ENCODE measurements at places on chromosomes 16 and 17.

GRCh38 chr16:22642416-22643088, 131.9 kb downstream of the NPIPB5 start:
- DNase-seq, result no peak

DNA sequence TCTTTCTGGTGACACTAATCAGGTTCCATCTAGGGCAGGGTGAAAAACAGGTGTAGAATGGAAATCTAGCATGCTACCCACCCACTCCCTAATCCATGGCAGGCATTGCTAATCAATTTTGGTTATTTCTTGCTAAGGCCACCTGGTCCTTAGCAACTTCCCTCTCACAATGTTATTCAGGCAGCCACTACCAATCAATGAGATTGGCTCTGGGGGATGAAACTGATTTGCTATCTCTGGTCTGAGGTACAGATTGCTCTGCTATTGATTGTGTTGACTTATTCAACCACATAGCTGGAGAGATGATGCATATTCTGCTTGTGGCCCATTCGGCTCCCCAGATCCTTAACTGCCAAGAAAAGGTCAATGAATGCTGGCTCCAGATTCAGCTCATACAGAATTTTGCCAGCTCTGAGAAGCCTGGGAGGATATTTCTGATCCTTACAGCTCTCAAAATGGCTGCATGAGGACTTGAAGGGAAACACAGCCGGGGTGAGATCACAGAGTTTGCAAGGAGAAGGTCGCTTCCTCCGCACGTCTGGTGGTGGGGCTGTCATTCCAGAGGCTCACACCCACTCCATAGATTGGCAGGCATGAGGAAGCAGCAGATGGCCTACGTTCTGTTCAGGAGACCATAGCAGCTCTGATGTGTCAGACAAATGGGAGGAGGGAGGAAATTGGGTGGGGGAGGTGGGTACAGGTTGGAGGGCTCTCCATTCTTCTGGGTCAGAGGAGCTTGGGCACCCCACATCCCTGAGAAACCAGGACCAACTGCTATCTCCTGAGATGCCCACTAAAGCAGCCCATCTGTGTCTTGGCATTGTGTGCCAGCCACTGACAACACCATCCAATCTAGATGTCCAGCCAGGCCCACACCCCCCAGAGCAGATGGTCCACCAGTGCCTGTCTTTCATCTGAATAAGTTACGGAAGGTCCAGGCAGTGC, 22.3 kb downstream of the SEZ6 start:
- no peak for DNase-seq

- DNase-seq, result peak; percentile 89
Measured at GRCh38 chr16:637081-638018, 1.2 kb upstream of the METTL26 start.

DNA sequence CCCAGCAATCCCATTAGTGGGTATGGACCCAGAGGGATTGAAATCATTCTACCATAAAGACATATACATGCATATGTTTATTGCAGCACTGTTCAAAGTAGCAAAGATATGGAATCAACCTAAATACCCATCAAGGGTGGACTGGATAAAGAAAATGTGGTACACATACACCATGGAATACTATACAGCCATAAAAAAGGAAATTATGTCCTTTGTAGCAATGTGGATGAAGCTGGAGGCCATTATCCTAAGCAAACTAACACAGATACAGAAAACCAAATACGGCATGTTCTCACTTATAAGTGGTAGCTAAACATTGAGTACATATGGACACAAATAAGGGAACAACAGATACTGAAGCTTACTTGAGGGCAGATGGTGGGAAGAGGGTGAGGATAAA, 2.4 kb downstream of the KRTAP2-3 start:
- DNase-seq, result no peak

DNA sequence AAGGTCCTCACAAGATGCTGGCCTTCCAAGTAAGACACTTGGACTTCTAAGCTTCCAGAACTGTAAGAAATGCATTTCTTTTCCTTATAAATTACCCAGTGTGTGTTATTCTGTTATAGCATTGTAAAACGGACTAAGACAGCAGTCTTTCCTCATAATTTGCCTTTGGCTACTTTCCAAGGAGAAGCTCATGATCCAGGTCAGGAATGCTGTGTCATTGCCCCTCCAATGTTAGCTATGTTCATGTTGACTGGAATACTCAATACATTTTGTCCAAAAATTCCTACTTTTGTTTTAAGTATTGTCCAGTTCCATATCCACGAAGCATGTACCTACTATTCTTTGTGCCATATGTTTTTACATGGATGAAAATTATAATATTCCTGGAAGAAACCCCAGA, 234.6 kb downstream of the HS3ST3A1 start:
- peak; percentile 36 for DNase-seq

DNA sequence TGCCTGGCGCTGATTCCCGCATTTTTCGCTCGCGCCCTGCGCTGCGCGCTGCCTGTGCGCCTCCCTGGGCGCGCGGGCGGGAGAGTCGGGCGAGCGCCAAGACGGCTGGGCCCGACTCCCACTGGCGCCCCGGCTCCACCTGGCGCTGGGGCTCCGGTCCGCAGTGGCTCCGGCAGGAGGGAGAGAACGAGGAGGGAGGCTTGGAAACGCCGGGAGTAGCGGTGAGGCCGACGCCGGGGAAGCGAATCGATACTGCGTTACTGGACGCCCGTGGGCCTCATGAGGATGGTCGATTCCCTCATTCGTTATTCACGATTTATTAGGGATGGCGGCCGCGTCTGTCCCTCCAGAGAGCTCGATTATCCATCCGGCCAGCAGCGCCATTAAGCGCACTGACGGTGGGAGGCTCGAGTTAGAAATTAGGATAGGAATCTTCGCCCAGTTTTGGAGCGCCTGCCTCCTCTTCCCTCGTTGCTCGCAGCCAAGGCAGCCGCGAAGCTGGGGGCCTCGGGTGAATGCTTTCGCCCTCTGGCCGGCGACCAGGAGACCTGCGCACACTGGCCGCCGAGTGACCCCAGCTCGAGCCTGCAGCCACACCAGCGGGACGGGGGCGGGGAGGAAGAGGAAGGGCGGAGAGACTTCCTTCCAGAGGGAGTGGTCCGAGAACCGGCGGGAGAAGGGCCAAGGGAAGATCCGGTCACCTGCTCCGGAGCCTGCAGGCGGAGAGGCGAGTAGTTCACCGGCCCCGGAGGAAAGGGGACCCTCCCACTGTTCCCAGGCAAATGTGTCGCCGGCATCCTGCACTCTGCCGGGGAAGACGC, 1.3 kb upstream of the PCGF2 start:
- DNase-seq, result peak; percentile 56

GRCh38 chr17:2338315-2338657, 985 bp downstream of the SGSM2 start:
- peak; percentile 29 for DNase-seq

GRCh38 chr17:32962320-32962711, 29.3 kb upstream of the SPACA3 start:
- DNase-seq, result no peak
